ENCODE measurements at places on chromosomes 13 and 19.

DNA sequence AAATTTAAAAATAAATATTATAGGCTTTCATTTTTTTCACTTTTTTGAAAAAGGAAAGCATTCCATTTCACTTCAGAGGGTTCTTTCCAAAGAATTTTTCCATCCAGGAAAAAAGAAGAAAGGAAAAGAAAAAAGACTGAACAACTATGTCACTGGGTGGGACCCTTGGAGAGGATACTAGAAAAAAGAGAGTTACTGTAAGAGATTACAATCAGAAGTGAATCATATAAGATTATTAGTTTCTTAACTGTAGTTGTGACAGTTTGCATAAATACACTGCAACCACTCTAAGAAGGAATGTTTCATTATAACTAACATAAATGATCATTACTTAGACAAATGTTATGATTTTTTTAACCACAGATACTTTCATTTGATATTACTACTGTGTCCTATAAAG lies 87.8 kb downstream of the KLF12 start:
- H3K4me1 ChIP-seq, result peaks cover 5% of the 10 kb centered on the region
- H3K4me3 ChIP-seq, result no peak overlapping the region
- no peaks in the 10 kb centered on the region for H3K36me3 ChIP-seq
- no peak overlapping the region for H3K27ac ChIP-seq

- no peaks in the 10 kb centered on the region for H3K4me1 ChIP-seq
- peak within 1 kb of the TSS; percentile 25 for H3K4me3 ChIP-seq
- H3K27ac ChIP-seq, result no peak within 1 kb of the TSS
- DNase-seq, result no peak
- H3K36me3 ChIP-seq, result no peaks in the 10 kb centered on the region
Observed at GRCh38 chr19:408902-409515, at the start of gene C2CD4C. Gene C2CD4C (minus strand): TSS chr19:409147. CDS start chr19:408361, 786 bp downstream.

DNA sequence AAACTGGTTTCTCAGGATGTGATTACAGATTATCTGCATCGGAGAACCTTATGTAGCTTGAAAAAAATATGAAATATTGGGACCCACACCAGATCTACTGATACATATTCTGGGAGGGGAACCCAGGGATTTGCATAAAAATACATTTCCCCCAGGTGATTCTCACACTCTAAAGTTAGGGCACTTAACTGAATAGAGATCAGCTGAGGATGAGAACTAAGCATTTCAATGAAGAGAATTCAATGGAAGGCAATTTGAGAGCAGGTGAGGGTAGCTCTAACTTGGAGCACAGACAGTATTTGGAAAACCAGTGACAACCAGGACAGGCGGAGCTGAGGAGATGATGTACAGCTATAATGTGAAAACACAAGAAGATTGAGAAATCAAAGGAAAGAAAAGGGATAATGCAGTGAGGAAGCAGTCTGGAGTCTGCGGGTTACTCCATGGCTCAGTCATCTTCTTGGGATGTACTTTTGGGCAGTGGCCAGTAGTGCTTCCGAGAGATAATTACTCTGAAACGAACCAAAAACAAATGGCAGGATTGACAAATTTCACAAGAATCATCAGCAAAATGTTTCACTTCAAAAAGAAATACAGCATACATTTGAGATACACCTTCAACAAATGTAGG lies 6.1 kb upstream of the OXGR1 start:
- peaks cover 7% of the 10 kb centered on the region for H3K4me1 ChIP-seq
- no peak overlapping the region for H3K27ac ChIP-seq
- DNase-seq, result peak; percentile 61
- H3K4me3 ChIP-seq, result no peak overlapping the region
- H3K27me3 ChIP-seq, result peaks cover 2% of the 10 kb centered on the region

DNA sequence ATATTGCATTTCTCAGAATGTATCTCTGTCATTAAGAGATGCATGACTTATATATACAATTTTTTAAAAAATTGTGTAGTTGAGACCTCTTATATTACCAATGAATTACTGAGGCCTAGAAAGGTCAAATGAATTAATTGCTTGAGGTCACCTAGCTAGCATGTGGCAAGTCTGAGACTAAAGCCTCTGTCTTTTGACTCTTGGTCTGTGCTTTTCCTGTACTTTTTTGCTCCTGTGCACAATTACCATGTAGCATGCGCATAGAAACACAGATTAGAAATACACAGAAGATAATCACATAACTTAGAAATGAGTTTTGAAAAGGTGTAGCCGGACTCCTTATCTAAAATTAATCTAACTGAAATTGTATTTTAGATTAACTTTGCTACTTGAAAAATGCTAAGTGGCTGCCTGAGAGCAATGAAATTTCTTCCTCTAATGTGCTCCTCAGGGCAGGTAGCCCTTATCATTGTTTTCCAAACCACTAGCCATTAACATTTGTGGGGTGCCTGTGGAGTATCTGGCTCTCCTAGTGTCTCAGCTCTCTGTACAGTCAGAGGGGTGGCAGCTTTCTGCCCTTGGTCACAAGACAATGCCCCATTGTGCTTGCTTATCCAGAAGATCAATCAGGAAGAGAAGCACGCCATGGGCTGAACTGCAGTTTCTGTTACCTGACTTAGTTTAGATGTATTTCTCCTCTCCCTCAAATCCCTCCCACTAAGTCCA lies 119.6 kb downstream of the RFC3 start:
- no peaks in the 10 kb centered on the region for H3K4me1 ChIP-seq
- H3K4me3 ChIP-seq, result no peak overlapping the region
- H3K36me3 ChIP-seq, result no peaks in the 10 kb centered on the region

- H3K36me3 ChIP-seq, result no peaks in the 10 kb centered on the region
- H3K4me1 ChIP-seq, result no peaks in the 10 kb centered on the region
- H3K27me3 ChIP-seq, result peaks cover 2% of the 10 kb centered on the region
Observed at GRCh38 chr13:40171566-40171965, 494.9 kb downstream of the FOXO1 start.

GRCh38 chr13:73715911-73716510 lies 418.2 kb downstream of the KLF12 start:
- H3K4me3 ChIP-seq, result no peak overlapping the region
- DNase-seq, result no peak
- no peak overlapping the region for H3K27ac ChIP-seq

DNA sequence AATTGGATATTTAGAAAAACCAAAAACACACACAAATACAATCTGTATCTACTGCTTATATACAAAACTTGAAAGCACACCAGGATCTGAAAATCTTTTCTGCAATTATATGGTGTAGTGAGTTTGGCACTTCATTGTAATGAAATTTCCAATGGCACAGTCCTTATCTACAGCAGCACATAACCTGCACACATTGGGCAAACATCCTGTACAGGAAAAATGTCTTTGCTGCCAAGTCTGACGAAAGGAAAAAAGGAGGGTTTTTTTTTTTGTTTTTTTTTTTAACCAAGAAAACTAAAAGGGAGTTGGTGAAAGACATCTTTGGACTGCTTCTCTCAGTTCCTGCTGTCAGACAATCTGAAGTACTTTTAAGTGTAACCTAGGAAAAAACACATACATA lies 107.8 kb downstream of the FOXO1 start:
- no peaks in the 10 kb centered on the region for H3K4me1 ChIP-seq
- no peaks in the 10 kb centered on the region for H3K27me3 ChIP-seq
- no peak overlapping the region for H3K4me3 ChIP-seq
- H3K36me3 ChIP-seq, result no peaks in the 10 kb centered on the region

GRCh38 chr13:40540328-40541044 lies 126.0 kb downstream of the FOXO1 start:
- peak; percentile 91 for DNase-seq

DNA sequence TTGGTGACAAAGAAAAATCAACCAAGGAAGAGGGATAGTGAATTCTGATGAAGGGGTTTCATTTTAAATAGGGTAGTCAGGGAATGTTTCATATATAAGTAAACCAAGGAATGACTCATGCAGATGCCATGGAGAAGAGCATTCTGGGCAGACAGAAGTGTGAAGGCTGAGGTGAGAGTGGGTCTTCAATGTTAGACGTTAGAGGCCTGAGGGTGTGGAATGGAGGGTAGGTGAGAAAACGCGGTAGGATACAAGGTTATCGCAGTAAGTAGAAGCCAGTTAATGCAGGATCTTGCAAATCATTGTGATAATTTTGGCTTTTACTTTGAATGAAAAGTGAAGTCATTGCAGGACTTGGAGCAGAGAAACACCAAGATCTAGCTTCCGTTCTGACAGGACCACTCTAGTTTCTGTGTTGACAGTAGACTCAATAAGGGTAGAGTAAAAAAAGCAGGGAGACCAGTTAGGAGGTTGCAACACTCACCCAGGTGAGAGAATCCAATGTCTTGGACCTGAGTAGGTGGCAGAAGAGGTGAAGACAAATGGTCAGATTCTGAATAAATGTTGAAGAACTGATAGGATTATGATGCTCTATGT lies 225.2 kb upstream of the TMTC4 start:
- no peaks in the 10 kb centered on the region for H3K4me1 ChIP-seq
- no peak overlapping the region for H3K4me3 ChIP-seq
- H3K36me3 ChIP-seq, result no peaks in the 10 kb centered on the region
- H3K27ac ChIP-seq, result no peak overlapping the region
- no peaks in the 10 kb centered on the region for H3K27me3 ChIP-seq

GRCh38 chr13:91889641-91890040 lies 491.2 kb downstream of the GPC5 start:
- H3K27ac ChIP-seq, result no peak overlapping the region
- H3K27me3 ChIP-seq, result no peaks in the 10 kb centered on the region
- no peaks in the 10 kb centered on the region for H3K36me3 ChIP-seq
- DNase-seq, result no peak

DNA sequence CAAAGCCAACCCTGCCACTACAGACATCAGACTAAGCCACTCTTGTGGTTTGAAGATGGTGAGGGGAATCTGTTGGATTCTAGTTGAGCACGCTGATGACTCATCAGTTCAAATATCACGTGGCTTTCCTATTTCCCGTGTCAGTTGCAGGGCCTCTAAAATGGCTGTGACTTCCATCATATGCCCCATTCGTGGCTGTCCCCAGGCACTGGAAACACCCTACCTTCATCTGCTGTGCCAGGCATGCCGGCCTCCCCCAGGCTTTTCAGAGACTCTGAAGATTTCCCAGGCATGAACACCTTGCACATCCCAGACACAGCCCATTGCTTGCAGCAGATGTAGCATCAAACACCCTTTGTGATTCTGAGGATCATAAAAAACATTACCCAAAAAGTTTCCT lies 659.9 kb downstream of the UQCRFS1 start:
- H3K27me3 ChIP-seq, result no peaks in the 10 kb centered on the region
- H3K4me1 ChIP-seq, result no peaks in the 10 kb centered on the region
- no peaks in the 10 kb centered on the region for H3K36me3 ChIP-seq
- H3K4me3 ChIP-seq, result no peak overlapping the region
- DNase-seq, result peak; percentile 0

- DNase-seq, result no peak
- no peak overlapping the region for H3K27ac ChIP-seq
- H3K4me3 ChIP-seq, result no peak overlapping the region
- no peaks in the 10 kb centered on the region for H3K36me3 ChIP-seq
- no peaks in the 10 kb centered on the region for H3K27me3 ChIP-seq
Observed at GRCh38 chr13:106088085-106088484, 447.4 kb downstream of the EFNB2 start.

DNA sequence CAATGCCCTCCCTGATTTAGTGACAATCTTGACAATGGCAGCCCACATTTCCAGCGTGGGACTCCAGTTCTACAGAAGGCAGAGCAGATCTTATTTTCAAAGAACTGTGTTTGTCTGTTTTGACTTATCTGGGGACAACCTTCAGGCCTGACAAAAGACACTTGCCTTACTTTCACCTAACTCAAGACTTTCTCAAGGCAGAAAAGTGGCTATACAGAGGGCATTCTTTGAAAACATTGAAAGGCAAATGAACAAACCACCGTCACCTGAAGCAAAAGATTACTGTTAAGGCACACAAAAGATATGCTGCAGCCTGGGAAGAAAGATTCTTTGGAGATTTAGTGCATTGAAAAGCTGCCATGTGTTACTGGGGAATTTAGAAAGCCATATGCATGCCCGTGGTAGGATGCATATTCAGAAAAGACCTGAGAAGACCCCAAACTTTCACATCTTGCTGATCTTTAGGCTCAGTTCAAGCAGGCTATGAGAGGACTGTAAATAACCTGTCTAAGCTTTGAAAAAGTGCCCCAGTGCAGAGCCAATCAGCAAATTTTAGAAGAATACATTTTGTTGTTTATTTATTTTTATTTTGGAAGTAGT lies 82.8 kb downstream of the TSC22D1 start:
- no peak overlapping the region for H3K27ac ChIP-seq
- H3K4me3 ChIP-seq, result no peak overlapping the region
- no peak for DNase-seq

DNA sequence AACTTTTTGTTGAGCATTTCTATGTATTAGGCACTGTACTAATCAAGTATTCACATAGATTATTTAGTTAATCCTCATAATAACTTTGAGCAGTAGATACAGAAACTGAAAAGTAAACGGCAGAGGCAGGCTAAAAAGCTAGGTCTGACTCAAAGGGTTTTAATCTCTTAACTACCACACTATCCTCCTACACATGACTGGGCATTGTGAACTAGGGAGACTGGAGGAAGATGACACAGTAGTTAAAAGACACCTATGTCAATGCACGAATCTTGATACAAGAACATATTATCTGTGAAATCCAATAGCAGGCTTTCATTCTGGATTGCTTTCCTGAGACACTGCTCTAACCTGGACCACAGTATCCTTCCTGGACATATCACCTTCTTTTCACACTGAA lies 36.3 kb downstream of the MICU2 start:
- no peaks in the 10 kb centered on the region for H3K4me1 ChIP-seq
- H3K27me3 ChIP-seq, result no peaks in the 10 kb centered on the region
- peak; percentile 28 for DNase-seq
- no peak overlapping the region for H3K4me3 ChIP-seq

DNA sequence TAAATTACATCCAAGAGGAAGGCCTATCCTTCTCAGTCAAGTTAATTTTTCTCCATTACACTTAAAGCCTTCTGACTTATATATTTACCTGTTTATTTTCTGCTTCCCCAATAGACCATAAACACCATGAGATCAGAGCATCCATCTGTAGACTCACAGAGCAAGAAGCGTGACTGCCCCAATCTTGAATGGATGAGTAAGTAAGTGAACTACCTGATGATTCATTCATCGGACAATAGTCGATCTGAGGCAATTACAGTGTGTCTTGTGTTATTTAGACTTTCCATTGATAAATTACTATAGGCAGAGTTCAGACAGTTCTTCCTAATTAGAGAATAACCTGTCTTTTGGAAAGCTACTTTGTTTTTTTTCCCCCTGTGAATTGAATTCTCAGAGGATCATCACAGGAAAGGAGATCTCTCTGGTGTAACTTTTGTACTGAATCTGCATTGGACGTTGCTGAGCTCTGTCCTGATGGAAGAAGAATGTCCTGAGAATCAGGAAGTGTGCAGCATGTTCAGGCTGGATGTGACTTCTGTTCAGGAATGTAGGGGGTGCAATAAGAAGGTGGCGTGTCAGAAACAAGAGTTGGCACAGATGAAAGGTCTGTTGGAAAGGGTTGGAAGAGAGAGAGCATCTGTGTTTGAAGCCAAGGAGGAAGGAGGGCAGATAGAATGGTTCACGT lies 367.0 kb downstream of the NALCN start:
- H3K4me1 ChIP-seq, result no peaks in the 10 kb centered on the region

GRCh38 chr19:55116232-55116858 lies 1.1 kb downstream of the PPP1R12C start:
- DNase-seq, result peak; percentile 60
- H3K4me1 ChIP-seq, result peaks cover 19% of the 10 kb centered on the region

GRCh38 chr19:3471954-3472655 lies 8.2 kb downstream of the SMIM24 start:
- H3K27me3 ChIP-seq, result no peaks in the 10 kb centered on the region
- no peak overlapping the region for H3K4me3 ChIP-seq
- no peak overlapping the region for H3K27ac ChIP-seq

GRCh38 chr19:43606569-43607229 lies 5.2 kb upstream of the SRRM5 start:
- H3K4me3 ChIP-seq, result no peak overlapping the region
- H3K27me3 ChIP-seq, result no peaks in the 10 kb centered on the region
- H3K4me1 ChIP-seq, result no peaks in the 10 kb centered on the region
- H3K27ac ChIP-seq, result no peak overlapping the region
